ENCODE measurements at places on chromosomes 7 and 10.

DNA sequence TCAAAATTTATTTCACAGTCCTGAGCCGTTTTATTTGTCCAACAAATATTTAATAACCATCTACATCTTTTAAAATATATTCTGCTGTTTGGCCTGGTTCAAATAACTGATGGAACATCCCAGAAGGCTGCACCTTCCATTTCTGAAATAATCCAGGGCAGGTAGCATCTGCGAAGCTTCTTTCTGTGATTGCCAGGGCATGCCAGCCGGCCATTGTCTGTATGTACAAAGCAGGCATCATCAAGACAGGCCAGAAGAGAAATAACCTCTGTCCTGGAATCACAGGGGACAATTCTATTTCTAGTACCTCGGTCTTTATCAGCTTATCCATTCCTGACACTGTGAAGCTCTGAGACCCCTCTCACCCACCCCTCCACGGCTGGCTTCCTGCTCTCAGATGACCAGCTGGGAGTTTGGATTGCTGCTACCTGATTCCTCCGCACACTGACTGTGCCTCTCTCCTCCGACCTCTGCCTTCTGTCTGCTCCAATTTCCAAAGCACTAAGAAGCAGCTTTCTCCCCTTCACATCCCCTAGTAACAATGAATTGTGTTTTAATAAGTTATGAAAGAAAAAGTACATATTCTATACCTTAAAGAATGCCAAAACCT lies 8.0 kb downstream of the DGKI start:
- DNase-seq = no peak

- no peak for DNase-seq
Measured at GRCh38 chr7:52565974-52566373, 469.5 kb upstream of the POM121L12 start.

DNA sequence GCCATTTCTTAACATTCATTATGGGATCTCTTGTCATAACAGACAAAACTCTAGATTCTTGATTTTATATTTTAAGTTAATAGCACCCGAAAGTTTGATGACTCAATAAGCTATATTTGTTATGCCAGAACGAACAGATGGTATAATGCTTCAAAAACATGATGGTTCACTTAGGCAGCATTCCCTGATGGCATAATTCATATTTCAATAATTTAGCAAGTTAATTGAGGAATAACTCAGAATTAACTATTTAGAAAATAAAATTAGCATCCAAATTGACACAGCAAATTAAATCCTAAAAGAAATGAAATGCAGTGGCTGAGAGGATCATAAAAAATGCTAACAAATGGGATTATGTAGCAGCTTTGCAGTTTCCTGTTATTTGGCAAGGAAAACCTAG lies 260.8 kb upstream of the MBL2 start:
- DNase-seq = no peak

DNA sequence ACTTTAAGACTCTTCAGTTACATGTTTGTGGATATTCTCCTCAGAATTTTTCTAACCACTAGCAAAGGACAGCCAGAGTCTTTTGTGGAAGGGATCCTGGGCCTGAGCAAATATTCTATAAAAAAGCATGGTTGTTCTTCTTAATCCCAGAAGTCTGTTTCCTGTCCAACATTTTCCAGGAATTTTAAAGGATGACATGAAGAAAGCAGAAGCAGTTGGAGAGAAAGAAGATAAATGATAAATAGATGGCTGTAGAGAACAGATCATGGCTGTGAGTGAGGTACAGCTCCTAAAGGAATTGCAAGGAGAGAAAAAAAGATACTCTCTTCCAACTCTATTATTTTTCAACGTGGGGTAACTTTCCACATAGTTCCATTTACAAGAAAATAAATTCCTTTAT lies 91.8 kb upstream of the STEAP4 start:
- no peak for DNase-seq

- no peak for DNase-seq
Measured at GRCh38 chr10:125756853-125757487, 18.7 kb downstream of the MMP21 start.

DNA sequence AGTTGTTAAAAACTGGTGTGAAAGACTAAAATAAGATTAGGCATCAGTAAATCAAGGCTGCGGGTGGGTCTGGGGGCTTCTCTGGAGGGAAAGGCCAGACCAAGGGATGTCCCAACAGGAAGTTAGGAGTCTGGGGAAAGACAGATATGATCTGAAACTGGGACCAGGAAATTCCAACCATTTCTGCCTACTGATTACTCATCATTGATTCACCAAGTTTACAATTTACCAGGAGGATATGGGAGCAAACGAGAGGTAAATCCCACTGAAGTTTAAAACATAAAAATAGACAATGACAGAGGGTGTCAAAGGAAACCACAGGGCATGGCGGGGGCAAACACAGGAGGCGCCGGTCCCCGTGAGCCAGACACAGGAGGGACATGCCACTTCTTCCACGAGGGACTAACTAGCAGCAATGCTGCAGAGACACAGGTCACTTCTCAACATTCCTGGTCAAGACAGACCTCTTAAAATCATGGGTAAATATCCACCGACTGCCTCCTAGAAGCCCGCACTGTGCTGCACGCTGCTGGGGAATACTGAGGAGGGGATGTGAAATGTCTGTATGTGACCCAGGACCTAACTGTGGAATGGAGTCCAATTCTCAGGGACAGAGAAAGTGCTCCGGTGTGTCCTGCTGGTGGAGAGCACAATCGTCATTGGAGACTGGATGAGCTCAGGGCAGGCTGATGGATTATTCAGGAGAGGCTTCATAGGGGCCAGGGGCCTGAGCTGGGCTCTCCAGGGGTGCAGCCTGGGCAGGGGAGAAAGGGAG lies 153.4 kb upstream of the KLF14 start:
- no peak for DNase-seq

- DNase-seq = no peak
Measured at GRCh38 chr10:58393317-58393716, 8.1 kb downstream of the TFAM start.

GRCh38 chr7:7002418-7003062 lies 176.5 kb upstream of the CCZ1B start:
- no peak for DNase-seq

DNA sequence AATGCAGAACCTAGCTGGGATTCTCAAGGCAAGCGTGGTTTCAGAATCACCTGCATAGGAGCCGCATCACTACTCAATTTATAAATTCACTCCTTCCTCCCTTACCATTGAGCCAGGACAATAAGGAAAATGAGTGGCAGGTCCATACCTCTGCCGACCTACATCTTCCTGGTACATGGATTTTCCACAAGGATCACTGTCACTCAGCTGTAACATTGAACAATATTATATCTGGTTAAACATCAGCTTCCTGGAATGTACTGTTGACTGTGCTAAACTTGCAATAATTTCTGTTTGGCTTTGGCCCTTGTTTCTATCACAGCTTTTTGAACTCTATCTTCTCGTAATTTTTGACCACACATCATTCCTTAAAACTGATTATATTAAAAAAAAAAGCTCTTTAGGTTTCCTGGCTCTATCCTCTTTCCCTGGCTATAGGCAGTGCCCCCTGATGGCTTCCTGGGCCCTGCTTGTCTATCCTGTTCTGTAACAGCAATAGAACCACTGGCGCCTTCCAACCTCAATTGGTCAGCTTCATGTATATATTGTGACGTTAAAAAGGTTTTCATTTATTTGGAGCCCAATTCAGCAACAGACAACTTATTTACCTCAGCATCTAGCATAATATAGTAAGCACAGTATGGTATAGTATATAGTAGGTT lies 59.2 kb downstream of the RNLS start:
- no peak for DNase-seq

DNA sequence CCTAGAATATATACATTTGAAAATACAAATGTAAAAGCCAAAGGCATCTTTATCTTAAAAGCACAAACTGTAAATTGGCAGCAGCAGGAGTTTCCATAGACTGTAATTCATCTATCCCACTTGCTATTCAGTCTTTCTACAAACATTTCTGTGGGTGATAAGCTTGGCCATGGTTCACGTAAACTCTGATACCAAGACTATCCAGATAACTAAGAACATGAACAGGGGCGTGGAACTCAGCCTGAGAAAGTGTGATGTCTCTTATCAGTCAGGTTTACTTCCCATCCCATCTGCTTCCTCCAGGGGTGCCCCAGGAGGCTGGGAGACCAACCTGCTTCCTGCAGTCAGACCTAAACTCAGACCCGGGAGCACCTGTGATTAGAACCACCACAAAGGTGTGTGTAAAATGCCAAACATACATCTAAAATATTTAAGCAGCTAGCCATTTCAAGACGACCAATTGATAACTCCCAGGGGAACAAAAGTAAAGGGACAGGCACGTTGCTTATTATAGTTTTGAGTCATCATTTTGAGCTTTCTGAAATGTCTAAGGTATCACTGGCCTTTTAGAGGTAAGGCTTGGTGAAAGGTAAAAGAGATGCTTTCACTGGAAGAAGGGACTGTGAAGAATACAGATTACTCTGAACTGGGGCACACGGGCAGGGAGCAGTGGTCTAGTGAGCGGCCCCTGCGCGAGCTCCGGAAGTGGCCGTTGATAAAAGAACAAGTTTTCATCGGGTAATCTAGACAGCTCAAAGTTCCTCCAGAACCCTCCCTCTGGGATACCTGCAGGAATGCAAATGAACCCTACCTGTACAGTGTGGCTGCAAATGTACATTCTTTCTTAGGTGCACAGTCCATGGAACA lies 51.5 kb downstream of the RSU1 start:
- no peak for DNase-seq

DNA sequence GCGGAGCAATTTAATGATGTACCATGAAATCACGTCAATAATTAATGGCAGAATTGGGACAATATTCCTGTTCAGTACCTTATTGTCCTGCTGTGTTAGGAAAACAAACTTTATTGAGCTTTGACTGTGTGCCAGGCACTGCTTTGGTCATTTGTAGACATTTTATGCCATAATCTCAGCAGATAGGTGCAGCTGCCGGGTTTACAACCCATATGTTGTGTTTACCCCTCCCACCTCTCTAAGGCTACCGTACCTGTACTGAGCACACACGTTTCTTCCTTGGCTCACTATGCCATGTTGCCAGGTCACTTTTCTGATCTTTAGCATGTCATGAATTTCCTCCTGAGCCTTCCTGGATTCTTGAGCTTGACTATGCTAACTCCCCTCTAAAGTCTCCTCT lies 422.2 kb downstream of the PHTF2 start:
- DNase-seq = no peak

GRCh38 chr7:130947792-130948580 lies 214.0 kb upstream of the KLF14 start:
- no peak for DNase-seq

GRCh38 chr10:52539463-52539862 lies 225.4 kb downstream of the DKK1 start:
- DNase-seq = no peak

DNA sequence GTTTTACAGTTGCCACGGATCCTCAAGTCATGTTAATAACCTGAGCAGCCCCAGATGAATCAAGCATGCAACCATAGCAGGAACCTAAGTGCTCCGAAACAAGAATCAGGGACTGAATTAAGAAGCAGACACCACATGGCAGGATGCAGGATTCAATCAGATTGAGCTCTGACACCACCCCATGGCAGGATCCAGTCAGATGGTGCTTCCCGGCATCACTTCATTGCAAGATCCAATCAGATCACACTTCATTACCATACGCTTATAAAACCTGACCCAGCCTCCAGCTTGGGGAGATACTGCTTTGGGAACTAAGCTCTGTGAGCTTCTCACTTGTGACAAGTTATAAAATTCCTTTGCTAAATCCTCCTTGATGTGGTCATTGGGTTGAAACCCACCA lies 55.3 kb downstream of the ABCB4 start:
- no peak for DNase-seq

DNA sequence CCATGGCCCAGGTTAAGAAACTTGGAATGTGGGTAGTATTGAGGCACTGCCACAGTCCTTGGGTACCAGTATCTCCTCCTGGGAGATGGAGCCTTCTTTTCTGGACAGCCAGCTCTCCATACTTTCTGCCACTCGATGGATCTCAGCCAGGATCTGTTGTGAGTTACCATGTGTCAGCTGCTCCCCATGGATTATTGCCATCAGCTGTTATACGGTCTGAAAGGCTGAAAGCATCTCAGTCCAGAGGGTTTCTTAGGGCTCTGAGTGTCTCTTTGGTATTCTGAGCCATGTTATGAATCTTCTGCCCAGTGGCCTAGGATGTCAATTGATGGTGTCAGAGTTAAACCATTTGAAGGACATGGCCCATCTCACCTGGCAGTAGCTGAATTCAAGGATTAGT lies 197.5 kb downstream of the C7orf25 start:
- no peak for DNase-seq

- DNase-seq = no peak
Measured at GRCh38 chr7:150732786-150733481, 4.3 kb upstream of the GIMAP5 start.

- no peak for DNase-seq
Measured at GRCh38 chr10:93503075-93503474, 6.7 kb downstream of the CEP55 start.

DNA sequence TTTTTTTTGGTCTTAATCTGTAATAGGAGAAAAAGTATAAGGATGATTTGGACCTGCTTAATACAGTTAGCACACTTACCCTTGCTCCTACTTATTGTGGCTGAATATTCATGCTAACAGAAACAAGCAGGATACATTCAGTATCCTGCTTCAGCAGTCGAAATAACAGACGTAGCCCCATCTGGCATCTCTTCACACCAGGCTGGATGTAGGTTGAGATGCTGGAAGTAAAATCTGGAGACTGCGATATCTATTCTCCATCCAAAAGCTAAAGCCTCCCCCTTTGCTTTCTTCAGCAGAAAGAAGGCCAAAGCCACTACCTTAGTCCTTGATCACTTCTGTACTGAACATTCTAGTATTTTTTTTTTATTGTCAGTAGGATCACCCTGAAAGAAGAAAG lies 537.4 kb downstream of the AUTS2 start:
- DNase-seq = no peak

GRCh38 chr10:79381804-79382221 lies 34.5 kb downstream of the PPIF start:
- DNase-seq = peak; percentile 81

- DNase-seq = no peak
Measured at GRCh38 chr10:297567-297966, 162.3 kb downstream of the ZMYND11 start.

GRCh38 chr7:2244404-2244995 lies 2.5 kb downstream of the NUDT1 start:
- DNase-seq = no peak

DNA sequence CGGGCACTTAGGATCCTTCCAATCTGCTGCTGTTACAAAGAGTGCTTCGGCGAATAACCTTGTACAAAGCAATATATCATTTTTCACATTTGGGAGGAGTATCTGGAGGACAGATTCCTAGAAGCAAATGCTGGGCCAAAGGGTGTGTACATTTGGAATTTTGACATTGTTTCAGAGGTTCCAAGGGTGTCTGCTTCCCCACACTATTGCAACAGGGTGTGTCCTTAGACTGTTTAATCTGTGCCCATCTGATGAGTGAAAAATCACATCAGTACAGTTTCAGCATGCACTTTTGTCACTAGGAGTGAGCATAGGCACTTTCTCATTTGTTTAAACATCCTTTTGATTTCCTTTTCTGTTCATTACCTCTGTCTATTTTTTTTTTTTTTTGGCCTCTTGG lies 8.6 kb upstream of the ELFN1 start:
- no peak for DNase-seq

- DNase-seq = no peak
Measured at GRCh38 chr7:108049962-108050361, 47.0 kb upstream of the LAMB1 start.
